ENCODE measurements at places on chromosomes 2 and 18.

- no peak for DNase-seq
Observed at GRCh38 chr2:206982360-206982955, 43.1 kb downstream of the CPO start.

GRCh38 chr2:223141606-223142005 lies 89.6 kb downstream of the KCNE4 start:
- DNase-seq = no peak

DNA sequence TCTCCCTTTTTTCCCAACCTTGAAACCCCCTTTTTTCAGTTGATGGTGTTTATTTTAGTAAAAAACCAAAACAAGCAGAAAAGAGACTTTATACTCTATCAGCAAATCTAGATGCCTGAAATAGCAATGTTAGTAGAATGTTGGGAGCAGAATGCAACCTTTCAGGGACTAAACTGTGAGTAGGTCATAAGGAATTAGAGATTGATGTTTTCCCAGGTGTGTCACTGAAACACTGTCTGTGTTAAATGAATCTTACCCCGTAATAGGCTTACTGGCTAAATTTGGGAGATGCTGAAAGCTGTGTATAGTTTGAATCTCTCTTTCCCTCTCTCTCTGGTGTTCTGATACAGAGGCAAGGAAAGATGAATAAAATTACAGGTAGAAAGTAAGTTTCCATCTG lies 43.8 kb downstream of the AGFG1 start:
- no peak for DNase-seq

GRCh38 chr2:164205347-164205746 lies 415.9 kb downstream of the GRB14 start:
- no peak for DNase-seq

GRCh38 chr2:61978522-61978921 lies 73.0 kb downstream of the COMMD1 start:
- no peak for DNase-seq

- DNase-seq = no peak
Observed at GRCh38 chr2:205714789-205715720, 32.8 kb downstream of the NRP2 start.

DNA sequence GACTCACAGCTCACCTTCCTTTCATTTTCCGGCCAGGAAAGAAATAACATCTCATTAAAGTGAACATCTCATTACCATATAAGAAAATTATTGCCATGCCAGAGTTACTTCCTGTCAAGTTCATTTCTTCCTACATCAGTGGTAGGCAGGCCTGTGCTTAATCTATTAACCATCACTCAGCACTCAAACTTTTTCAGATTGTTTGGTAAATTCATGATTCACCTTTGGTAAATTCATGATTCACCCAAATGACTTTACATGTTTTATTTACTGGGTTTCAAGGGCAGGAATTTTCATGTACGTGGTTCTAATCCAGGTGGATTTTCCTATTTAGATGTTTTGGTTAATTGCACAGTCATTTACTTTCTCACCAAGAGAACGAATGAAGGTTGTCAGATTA lies 116.5 kb downstream of the CSRNP3 start:
- no peak for DNase-seq
